NCI-H1694 (cell line): ENCODE measurements at places on chromosomes 3 and 15.

- DNase-seq, result no peak
These were observed 8.1 kb downstream of the CFAP100 start for GRCh38 chr3:126402666-126403302.

GRCh38 chr3:154129625-154130024, 8.4 kb downstream of the ARHGEF26 start:
- DNase-seq, result no peak

- peak; percentile 6 for DNase-seq
These were observed 125.0 kb downstream of the CHSY1 start for GRCh38 chr15:101126618-101127505.

DNA sequence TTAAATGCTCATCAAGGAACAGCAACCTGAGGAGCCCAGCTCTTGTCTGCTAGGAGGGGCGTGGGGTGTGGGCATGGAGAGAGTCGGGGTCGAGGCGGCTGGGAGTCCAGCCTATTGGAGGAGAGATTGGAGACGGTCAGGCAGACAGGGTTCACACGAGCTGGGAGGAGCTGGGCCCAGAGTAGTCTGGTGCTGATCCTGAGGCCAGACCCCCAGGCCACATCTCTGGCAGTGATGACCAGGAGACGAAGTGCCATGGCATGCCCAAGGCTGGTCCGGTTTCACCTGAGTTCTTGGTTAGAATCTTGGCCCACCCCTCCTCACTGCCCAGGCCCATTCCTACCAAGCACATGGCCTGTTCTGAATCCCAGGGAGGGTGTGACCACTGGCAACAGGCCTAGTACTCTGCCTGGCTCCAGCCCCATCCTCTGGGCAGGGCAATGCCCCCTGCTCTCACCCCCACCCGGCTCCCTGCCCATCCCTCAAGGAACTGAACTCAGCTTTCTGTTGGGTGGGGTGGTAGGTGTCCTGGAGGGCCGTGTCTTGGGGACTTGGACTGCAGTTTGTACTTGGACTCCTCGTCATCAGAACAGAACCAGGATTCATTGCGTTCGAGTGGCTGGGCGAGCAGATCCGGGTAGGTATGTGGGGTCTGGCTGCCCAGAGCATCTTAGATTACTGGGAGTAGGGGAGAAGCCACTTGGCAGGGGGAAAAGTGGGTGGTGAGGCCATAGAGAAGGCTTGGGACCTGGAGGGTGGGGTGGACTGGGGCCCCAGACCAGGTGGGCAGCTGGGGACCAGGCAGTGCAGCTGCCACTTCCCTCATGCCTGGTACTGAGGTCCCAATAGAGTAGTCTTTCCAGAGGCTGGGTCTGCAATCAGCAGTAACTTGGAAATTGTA, 20.8 kb downstream of the SLC28A1 start:
- DNase-seq, result no peak

- no peak for DNase-seq
These were observed 103.2 kb downstream of the SST start for GRCh38 chr3:187567021-187567420.

GRCh38 chr15:51706926-51707608, 25.8 kb downstream of the SCG3 start:
- DNase-seq, result no peak

DNA sequence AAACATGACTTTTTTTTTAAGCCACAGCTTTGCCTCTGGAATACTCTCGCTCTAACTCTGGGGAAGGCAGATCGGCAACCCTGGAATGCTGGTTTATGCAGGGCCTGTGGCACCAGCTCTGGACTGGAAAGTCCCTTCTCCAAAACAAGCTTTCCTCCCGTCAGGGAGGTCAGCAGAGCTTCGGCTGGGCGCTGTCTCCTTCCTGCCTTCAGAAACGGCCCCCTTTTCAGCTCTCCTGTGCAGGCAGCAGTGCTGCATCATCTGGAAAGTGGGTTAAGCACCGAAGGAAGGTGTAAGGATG, 42.7 kb upstream of the SKOR1 start:
- no peak for DNase-seq

DNA sequence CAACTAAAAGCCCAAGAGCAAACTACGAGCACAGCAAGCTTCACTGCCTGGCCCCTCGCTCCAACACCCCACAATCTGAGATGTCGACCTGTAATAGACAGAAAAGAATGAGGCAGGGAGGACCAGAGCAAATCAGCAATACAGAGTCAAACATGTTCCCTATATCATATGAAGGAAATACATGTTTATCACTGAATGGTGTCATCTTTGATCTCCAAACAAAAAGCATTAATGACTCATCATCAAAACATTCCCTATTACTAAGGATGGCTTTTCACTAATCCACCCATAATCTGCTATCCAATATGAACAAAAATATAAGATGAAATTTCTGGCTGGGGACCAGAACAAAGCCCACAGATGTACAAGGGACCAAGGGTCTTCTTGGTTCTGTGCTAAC, 34.7 kb downstream of the MYO5A start:
- no peak for DNase-seq

DNA sequence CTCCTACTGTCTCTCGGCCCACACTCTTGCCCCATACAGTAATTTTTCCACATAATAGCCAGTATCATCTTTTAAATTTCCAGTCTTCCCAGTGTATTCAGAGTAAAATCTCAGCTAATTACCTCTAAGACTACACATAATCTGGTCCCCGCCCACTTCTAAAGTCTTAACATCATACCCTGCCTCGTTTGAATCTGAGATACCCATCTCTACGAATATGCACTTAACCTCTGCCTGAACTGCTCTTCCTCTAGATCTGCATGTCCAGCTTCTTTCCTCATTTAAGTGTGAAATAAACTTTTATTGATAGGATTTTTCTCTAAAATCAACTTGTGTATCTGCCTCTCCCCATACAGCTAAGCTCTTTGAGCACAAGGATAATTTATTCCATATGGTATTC, 34.6 kb downstream of the COPS2 start:
- no peak for DNase-seq

GRCh38 chr3:110598847-110599490, 472.6 kb upstream of the NECTIN3 start:
- no peak for DNase-seq

DNA sequence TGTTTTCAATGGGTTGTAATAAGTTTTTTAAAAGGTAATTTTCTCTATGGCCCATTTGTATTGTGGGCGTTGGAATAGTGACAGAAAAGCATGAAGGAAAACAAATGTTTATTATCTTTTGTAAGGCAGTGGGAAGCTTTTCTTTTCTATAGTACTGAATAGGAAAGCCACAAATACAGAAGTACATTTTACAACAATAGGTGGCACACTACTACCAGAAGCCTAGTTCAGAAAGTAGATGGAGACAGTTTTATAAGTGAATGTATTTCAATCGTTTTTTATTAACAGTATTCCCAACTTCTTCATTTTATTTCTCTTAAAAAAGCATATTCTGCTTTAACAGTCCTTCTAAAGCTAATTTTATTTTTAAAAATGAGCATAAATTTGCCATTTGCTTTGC, 296.7 kb downstream of the PTPRG start:
- DNase-seq, result peak; percentile 2

GRCh38 chr3:31546162-31546561, 13.4 kb downstream of the STT3B start:
- no peak for DNase-seq

- no peak for DNase-seq
These were observed 43.4 kb downstream of the MYO5A start for GRCh38 chr15:52485290-52485689.
